ENCODE measurements at places on chromosomes 12 and 14. TPM values are rescaled to one million over a fixed set of nuclear protein-coding genes. Genes with fewer than 3 reads are reported as not detected.

Gene COX14
- 71.1 TPM for total RNA-seq

Gene MIP
- 0.15 TPM for total RNA-seq

Gene NKX2-8
- total RNA-seq, result 3.3 TPM

Gene DCTN2
- total RNA-seq, result 153 TPM

Gene PRIMA1
- total RNA-seq, result 0.47 TPM

Gene UBE2N
- total RNA-seq, result 152 TPM

Gene KCNK13
- total RNA-seq, result 0.18 TPM

Gene CYP27B1
- total RNA-seq, result 2.9 TPM

Gene MIA2
- total RNA-seq, result 19.0 TPM

Gene OS9
- 114 TPM for total RNA-seq

Gene CPNE8
- 9.8 TPM for total RNA-seq

Gene SLC38A2
- 144 TPM for total RNA-seq

Gene CLEC2D
- total RNA-seq, result 0.32 TPM

Gene KCNA1
- total RNA-seq, result not detected

Gene GLI1
- total RNA-seq, result 4.5 TPM

Gene SYCP3
- total RNA-seq, result 0.08 TPM

Gene CCT2
- 351 TPM for total RNA-seq

Gene FBXO34
- 16.6 TPM for total RNA-seq

Gene PLEK2
- total RNA-seq, result 25.3 TPM

Gene ACSM4
- not detected for total RNA-seq

Gene SCN8A
- total RNA-seq, result 1.8 TPM

Gene WDR20
- total RNA-seq, result 22.7 TPM

Gene FAM161B
- total RNA-seq, result 1.8 TPM

Gene TMBIM4
- 48.9 TPM for total RNA-seq

Gene BLOC1S1
- total RNA-seq, result 131 TPM

Gene ITGA7
- total RNA-seq, result 0.90 TPM

Gene OVCH1
- total RNA-seq, result not detected

Gene BCL11B
- total RNA-seq, result 0.44 TPM

Gene COCH
- total RNA-seq, result 25.7 TPM

Gene EML1
- 38.3 TPM for total RNA-seq

Gene TMPRSS12
- not detected for total RNA-seq

Gene SERPINA10
- total RNA-seq, result not detected

Gene OXA1L
- total RNA-seq, result 161 TPM

Gene FRMD6
- total RNA-seq, result 26.3 TPM

Gene PTCSC3
- total RNA-seq, result not detected

Gene BATF
- not detected for total RNA-seq

Gene CELA1
- not detected for total RNA-seq

Gene TEP1
- 8.8 TPM for total RNA-seq

Gene BICDL1
- total RNA-seq, result 3.8 TPM

Gene TDP1
- total RNA-seq, result 12.2 TPM

Gene DLGAP5
- total RNA-seq, result 35.2 TPM

Gene GPR132
- total RNA-seq, result 0.54 TPM

Gene SPIC
- total RNA-seq, result not detected

Gene IFNG-AS1
- total RNA-seq, result not detected

Gene CIROP
- not detected for total RNA-seq

Gene PTHLH
- total RNA-seq, result 14.2 TPM

Gene PLEKHH1
- 2.7 TPM for total RNA-seq

Gene NDRG2
- 3.0 TPM for total RNA-seq

Gene GPR137C
- 0.06 TPM for total RNA-seq

Gene BEGAIN
- total RNA-seq, result 6.1 TPM

Data from A549 treated with dexamethasone at 1 μM for 4 hours (cell line).